HCEC 1CT (cell line): ENCODE measurements at places on chromosomes 3 and 15.
A peak's percentile ranks its signal among the peaks of the same experiment; 100 is the strongest.

GRCh38 chr3:36399933-36400332 lies 19.6 kb downstream of the STAC start:
- no peak for DNase-seq

GRCh38 chr15:39682366-39682765 lies 100.3 kb downstream of the FSIP1 start:
- no peak for DNase-seq

- no peak for DNase-seq
Observed at GRCh38 chr3:179772297-179772696, 119.5 kb downstream of the USP13 start.

- DNase-seq = no peak
Observed at GRCh38 chr3:114863848-114864247, 283.2 kb downstream of the ZBTB20 start.

- no peak for DNase-seq
Observed at GRCh38 chr15:76153241-76154197, 93.7 kb downstream of the TMEM266 start.

GRCh38 chr15:69881766-69882165 lies 216.0 kb downstream of the TLE3 start:
- DNase-seq = no peak

DNA sequence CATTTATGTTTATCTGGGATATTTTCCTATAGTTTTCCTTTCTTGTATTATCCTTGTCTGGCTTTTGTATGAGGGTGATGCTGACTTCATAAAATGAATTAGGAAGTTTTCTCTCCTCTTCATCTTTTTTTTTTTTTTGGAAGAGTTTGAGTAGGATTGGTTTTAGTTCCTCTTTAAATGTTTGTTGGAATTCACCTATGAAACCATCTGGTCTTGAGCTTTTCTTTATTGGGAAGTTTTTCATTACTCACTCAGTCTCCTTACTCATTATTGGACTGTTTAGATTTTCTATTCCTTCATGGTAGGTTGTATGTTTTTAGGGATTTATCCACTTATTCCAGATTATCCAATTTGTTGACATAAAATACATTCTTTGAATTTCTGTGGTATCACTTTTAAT lies 18.7 kb upstream of the MASP1 start:
- no peak for DNase-seq

DNA sequence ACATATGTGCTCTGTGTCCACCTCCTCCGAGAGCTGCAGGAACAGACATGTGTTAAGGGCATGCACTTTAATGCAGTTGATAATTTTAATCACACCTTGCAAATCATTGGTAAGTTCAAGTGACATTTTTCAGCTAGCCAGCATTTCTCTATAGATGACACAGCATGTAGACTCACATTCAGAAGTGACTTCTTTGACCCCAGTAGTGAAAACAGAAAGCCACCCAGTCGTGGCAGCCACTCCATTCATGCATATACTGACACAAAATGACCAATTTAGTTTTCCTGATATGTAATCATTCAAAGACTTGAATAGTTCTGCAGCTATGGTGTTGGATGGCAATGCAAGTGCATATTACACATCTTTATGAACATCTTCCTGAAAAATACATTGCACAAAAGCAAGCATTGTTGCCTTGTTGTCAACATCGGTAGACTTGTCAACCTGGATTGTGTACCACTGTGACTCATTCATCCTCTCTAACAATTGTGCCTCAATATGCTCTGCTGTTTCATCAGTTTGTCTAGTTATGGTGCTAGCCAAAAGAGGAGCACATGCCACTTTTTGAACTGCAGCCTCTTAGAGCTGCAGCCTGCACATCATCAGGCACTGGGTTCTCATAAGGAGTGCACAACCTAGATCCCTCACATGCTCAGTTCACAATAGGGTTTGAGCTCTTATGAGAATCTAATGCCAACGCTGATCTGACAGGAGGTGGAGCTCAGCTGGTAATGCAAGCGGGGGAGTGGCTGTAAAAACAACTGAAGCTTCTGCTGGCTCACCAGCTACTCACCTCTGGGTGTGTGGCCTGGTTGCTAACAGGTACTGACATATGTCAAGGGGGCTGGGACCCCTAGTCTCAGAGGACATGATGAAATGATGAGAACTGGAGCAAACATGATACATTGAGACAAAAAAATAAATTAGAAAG lies 622.0 kb downstream of the PYDC2 start:
- DNase-seq = no peak

- peak; percentile 26 for DNase-seq
Observed at GRCh38 chr15:96331945-96332636, 1.6 kb downstream of the NR2F2 start.

DNA sequence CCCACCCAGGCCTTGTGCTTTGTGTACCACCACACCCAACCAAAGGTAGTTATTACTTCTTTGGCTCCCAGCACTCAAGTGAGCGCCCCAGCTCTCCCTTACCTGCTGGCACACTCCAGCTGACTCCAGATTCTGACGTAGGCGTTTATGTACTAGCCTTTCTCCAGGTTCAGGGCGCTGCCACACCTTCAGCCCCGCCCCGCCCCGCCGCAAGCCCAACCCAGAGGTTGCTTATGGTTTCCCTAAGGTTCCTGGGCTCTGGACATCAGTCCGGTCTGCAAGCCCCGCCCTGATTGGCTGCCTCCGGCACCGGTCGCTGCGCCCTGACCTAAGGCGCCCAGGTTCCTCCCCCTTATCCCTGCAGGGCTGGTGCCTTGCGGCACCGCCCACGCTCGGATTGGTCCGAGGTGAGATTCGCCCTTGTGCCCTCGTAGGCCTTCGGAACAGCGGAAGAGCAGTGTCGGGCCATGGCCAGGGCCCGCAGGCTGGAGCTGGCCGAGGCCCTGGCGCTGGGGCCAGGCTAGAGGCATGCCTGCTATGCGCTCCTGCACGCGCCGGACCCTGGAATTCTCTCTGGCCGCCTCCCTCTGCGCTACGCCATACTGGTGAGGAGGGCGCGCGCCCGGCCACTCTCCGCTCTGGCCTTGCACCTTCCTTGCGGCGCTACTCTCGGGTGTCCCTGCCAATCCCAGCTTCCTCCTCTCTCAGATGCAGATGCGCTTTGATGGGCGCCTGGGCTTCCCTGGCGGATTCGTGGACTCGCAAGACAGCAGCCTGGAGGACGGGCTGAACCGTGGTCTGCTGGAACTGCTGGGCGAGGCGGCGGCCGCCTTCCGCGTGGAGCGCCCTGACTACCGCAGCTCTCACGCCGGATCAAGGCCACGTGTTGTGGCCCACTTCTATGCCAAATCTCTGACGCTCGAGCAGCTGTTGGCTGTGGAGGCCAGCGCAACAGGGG lies 19.8 kb upstream of the NUDT16 start:
- DNase-seq = no peak

GRCh38 chr15:84750583-84751092 lies 2.2 kb downstream of the ZNF592 start:
- no peak for DNase-seq

GRCh38 chr3:134457376-134458074 lies 28.3 kb downstream of the ANAPC13 start:
- DNase-seq = no peak

GRCh38 chr3:11323813-11324212 lies 51.6 kb downstream of the ATG7 start:
- DNase-seq = no peak

- DNase-seq = no peak
Observed at GRCh38 chr15:93231261-93231925, 142.4 kb upstream of the RGMA start.

- no peak for DNase-seq
Observed at GRCh38 chr3:56075089-56075488, 393.2 kb downstream of the ERC2 start.

DNA sequence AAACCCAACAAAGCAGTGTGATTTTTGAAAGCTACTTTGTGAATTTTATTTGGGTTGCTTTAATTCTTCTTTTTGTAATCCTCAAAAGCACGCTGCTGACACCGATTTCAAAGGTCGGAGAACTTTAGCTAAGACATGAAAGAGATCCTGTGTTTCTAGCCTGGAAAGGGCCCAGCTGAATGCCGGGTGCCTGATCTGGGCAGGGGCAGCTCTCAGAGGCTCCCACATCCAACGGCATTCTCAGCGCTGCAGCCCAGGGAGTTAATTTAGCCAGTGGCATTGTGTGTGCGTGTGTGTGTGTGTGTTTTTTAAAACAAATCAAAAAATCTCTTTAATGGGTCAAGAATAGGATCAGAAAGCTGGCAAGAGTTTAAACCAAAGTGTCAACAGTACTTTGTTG lies 6.6 kb downstream of the RBP1 start:
- DNase-seq = no peak

DNA sequence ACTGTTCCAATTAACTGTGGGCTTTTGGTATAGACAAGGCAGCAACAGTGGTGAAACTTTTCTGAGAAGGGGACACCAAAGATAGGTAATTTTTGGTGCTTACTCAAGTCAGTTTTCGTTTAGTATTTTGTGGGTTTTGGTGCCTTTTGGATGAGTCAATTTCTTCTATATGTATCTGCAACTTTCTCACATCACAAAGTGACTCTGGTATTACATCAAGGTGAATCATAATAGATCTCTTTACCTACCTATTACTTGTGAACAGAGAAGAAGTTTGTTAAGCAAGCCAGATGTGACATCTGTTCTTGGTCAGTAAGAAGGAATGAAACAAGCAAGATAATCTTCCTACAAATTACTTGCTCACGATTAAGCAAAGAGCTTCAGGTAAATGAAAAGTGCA lies 732.4 kb upstream of the DPPA4 start:
- DNase-seq = no peak

DNA sequence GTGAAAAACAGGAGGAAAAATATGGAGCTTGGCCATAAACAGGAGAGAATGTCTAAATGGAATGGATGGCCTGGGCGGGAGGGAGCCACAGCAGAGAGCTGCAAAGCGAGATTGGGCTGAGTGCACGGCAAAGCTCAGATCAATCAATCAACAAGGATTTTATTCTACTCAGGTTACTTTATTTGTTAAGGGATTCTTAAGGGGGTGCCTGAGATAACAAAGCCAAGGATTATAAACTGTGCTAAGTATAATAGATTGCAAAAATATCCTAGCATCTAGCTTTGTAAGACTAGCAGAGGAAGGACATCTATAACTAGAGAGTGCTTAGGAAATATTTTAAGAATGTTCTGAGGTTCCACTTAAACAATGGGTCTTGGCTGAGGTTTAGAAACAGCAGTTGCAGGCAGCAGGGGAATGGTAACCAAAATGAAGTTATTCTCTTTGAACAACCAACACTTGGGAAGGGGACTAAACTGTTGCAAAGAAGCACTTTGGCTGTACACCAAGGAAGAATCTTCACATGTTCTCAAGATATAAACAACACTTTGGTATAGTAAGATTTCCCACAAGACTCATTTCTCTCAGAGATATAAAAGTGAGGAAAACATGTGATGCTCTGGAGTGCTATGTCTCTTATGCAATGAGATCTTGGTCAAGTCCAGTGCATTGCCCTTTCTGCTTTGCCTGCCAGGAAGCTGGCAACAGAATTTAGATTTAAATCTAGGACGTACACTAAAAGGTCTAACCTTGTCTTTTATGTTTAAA lies 35.5 kb downstream of the TMEM212 start:
- DNase-seq = no peak

GRCh38 chr15:78093242-78094020 lies 1.1 kb downstream of the SH2D7 start:
- peak; percentile 92 for DNase-seq

GRCh38 chr15:71443538-71443937 lies 328.3 kb downstream of the THSD4 start:
- peak; percentile 44 for DNase-seq

DNA sequence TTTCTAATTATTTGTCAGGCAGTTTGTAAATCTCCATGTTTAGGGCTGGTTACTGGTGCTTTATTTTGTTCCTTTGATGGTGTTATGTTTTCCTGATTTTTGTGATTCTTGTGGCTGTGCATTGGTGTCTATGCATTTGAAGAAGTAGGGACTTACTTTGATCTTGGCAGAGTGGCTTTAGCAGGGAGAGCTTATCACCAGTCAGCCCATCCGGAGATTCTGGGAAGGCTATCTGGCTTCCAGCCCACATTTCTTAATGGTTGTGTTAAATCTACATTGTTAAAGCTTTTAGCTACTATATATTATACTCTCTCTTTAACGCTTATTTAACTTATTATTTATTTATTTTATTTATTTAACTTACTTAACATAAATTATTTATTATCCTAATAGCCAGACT lies 35.1 kb downstream of the FBXL2 start:
- no peak for DNase-seq

GRCh38 chr15:77346245-77347036 lies 73.5 kb downstream of the PEAK1 start:
- DNase-seq = no peak

GRCh38 chr15:85745023-85745422 lies 49.7 kb downstream of the KLHL25 start:
- DNase-seq = no peak

DNA sequence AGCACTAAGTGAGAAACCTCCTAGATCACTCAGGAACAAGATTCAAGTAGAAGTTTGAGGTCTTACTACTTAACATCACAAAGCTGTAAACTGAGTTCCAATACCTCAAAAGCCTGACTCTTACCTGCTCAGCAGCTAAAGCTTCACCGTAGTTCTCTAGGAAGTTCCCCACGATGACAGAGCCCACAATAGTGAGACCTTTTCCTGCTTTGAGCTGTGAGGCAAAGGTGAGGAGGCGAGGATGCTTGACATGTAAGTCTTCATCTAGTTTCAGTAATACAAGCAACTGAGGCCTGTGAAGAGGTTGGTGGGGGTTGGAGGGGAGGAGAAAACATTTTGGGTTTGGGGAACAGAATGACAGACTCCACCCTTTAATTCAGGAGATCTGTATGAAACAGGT lies 15.7 kb downstream of the EMC4 start:
- no peak for DNase-seq

DNA sequence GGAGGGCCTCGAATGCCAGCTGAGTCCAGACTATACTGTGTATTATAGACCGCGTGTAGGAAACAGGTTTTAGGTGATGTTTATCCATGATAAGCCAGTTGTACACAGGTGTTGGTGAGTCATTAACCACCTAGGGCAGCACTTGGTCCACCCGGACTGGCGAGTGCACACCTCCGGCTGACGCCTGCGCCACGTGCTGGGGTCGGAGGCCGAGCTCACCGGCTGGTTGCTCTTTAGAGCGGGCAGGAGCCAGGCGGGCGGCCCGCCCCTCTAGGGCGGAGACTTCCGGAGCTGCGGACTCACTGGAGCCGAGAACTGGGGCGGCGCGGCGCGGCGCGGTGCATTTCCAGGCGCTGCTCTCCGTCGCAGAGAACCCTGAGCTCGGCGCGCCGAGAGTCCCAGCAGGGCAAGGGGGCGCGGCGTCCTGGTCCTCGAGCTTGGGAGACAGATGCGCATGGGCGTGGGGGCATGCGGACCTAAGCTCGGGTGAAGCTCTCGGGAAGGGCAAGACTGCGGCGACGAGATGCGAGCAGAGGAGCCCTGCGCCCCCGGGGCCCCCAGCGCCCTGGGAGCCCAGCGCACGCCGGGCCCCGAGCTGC lies at the start of gene ESYT3:
Gene ESYT3, plus strand, starts transcription at position 341 of the 599 bp plus-strand sequence. Its CDS starts 183 bp downstream, at position 524.
- peak; percentile 52 for DNase-seq

- peak; percentile 82 for DNase-seq
Observed at GRCh38 chr3:185733980-185734724, 90.7 kb downstream of the IGF2BP2 start.

DNA sequence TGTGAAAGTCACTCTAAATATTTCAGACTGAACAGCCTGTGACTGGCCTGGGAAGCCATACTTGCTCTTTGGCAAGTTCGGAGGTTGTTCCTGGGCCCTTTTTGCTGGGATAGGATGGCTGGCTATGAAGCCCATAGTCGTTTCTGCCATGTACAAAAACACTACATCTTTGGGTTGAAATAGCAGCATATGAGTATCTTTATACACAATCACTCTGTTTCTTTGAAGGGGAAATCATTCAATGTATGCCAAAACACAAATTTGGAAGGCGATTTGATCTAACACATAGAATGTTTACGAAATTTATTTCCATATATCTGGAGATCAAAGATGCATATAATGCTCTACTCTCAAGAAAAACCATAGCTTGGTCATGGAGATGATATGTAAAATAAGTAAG lies 192.9 kb downstream of the SQOR start:
- DNase-seq = no peak
